Kasumi-1 (cell line): ENCODE measurements at places on chromosomes 5 and 9.

- DNase-seq: no peak
Measured at GRCh38 chr5:73007051-73007450, 51.2 kb downstream of the FCHO2 start.

DNA sequence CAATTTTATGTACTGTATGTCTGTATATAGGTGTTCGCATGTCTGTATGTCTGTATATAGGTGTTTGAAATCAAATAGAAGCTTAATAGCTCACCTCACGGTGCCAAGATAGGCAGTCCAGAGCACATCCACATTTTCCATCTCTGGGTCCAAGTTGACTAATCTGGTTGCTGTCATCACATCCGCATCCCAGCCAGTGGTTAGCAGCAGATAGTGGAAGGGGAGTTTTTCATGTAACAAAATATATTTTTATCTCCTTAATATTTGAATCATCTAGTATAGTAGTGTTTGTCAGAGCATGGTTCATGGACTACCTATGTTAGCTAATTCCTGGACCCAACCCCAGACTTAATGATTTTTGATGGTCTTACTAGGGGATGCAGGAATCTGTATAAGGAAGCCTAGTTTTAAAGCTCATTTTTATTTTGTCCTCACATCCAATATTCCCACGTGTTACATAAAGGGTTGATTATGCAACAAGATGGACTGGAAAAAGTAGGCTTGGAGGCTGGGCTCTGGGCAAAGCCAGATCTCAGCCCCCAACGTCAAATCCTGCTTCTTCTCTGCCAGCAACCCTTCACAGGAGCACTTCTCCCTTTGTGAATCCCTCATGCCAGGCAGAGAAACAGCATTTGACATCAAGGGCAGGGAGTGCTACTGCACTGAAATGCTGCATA lies 219.7 kb downstream of the ZSWIM6 start:
- no peak for DNase-seq

- no peak for DNase-seq
Measured at GRCh38 chr9:82549174-82549821, 513.6 kb downstream of the RASEF start.

- DNase-seq: no peak
Measured at GRCh38 chr9:9319007-9319406, 1293.8 kb downstream of the PTPRD start.

- no peak for DNase-seq
Measured at GRCh38 chr5:15513431-15513830, 13.5 kb downstream of the FBXL7 start.

DNA sequence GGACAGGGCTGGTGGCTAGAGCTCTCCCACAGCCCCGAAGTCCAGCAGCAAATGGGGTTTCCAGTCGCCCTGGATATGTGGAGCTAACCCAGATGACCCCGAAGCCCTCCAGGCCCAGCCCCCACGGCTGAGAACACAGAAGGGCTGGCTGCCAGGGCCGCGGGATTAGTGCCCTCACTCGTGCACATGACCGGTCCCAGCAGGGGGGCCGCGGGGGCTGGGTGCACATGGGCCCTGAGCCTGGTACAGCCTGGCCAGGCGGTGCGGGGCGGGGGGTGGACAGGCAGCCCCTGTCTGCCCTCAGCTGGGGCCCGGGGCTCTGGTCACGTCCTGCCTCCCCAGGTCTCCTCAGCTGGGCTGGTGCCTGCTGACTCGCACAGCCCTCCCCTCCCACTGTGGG lies 5.9 kb downstream of the SSNA1 start:
- DNase-seq: no peak

GRCh38 chr9:38727497-38728001 lies 7.6 kb upstream of the FAM240B start:
- peak; percentile 56 for DNase-seq

DNA sequence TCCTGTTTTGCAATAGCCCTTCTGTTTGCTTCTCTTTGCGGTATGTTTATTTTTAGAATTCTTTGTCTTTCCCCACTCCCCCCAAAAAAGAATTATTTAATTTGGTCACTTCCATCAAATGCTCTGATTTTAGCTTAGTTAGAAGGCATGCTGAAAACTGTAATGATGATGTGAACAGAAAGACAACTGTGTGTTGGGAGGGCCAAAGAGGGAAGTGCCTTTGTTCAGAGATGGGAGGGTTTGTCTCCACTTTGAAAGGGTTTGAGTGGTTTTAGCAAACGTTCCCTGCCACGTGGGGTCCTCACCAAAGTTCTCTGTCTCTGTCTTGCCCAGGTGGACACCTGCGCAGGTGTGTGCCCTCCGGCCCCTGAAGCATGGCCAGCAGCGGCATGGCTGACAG lies 41.9 kb downstream of the SYK start:
- DNase-seq: peak; percentile 57

- peak; percentile 17 for DNase-seq
Measured at GRCh38 chr9:99264070-99264680, 42.1 kb downstream of the SEC61B start.

GRCh38 chr5:171242521-171242920 lies 66.5 kb upstream of the TLX3 start:
- no peak for DNase-seq
